Hypothalamus (tissue), 51 donors: ENCODE measurements at places on chromosomes 16 and 17.

DNA sequence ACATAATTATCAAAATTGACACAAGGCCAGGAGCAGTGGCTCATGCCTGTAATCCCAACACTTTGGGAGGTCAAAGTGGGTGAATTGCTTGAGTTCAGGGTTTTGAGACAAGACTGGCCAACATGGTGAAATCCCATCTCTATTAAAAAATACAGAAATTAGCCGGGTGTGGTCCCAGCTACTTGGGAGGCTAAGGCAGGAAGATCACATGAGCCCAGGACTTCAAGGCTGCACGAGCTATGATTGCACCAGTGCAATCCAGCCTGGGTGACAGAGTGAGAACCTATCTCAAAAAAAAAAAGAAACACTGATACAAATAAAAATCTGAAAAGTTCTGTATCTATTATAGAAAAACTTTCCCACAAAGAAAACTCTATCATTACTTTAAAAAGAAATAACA lies 15.5 kb downstream of the MYH10 start:
- DNase-seq: no peak

- no peak for DNase-seq
Observed at GRCh38 chr17:49359990-49360795, 1.9 kb downstream of the ZNF652 start.

DNA sequence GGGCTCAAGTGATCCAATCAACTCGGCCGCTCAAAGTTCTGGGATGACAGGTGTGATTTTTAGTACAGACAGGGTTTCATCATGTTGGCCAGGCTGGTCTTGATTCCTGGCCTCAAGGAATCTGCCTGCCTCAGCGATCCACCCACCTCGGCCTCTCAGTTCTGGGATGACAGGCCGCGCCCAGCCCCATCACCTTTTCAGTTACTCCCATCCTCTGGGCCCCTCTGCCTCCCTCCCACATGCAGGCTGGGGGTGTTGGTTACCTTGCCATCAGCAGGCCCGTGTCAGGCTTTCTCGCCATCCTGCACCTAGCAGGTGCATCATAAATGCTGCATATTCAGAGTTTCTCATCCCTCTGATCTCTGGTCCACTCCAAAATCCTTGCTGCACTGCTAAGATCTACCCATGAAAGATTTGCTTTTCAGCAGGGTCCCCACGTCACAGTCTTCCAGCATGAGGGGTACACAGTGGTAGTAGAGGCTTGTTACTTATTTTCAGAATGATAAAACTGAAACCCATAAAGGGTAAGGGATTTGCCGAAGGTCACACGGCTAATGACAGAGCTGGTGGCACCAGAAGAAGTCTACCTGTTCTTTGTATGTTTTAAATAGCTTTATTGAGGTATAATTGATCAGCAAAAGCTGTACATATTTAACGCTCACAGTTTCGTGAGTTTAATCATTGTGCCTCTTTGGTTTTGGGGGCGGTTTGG lies 16.6 kb downstream of the PMM2 start:
- DNase-seq: no peak

- DNase-seq: no peak
Observed at GRCh38 chr16:89904606-89905510, 13.8 kb upstream of the MC1R start.

GRCh38 chr16:50839920-50840729 lies 98.2 kb downstream of the CYLD start:
- no peak for DNase-seq

DNA sequence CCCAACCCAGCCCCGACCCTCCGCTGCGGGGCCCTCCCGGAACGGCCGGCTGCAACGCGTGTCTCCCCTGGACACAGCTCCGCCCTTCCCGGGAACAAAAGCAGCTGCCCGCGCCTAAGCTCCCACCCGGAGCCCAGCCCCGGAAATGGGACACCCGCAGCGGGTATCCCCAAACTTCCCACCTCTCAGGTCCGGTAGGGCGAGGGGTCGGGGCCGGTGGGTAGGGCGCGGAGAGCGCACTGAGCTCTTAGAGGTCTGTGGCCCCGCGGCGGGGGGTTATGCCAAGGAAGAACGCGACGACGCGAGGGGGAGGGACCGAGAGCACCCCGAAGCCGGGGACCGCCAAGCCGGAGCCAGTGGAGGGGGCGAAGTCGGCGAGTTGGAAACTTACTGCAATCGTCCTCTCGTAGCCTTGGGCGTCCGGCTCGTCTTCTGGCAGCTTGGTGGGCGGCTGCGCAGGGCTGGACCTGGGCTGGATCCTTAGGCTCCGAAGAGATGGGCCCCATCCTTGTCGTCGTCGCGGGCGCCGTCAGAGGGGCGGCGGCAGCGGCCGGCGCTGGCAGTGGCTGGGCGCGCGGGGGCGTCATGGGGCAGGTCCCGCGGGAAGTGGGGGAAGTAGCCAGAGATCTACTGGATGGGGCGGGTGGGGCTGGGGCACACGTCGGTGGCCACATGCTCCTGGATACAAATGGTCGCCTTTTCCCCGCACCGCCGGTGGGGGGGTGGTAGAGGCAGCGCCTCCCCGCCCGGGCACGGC lies 6.9 kb downstream of the USP6 start:
- peak; percentile 20 for DNase-seq

GRCh38 chr16:89422527-89422904 lies 67.8 kb downstream of the ANKRD11 start:
- no peak for DNase-seq
